Hippocampal formation (tissue), 2 donors: ENCODE measurements at places on chromosomes 16 and 17.

GRCh38 chr17:35238821-35239220, 4.1 kb upstream of the SLFN5 start:
- DNase-seq: no peak

GRCh38 chr17:65196617-65197016, 59.4 kb downstream of the RGS9 start:
- no peak for DNase-seq

DNA sequence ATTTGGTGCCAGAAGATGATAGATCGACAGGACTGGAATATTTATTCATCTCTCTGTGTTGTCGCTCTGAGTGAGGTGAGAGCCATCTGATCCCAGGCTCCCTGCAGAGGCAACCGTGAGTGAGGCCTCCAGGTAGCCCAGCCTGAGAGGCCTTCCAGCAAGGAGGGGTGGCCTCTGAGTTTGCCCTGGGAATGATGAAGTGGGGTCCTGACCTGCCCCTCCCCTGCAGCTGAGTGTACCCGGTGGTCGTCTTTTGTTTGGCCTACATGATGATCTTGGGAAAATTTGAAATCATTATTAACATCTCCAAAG, 86.4 kb downstream of the CBLN1 start:
- no peak for DNase-seq

- DNase-seq: no peak
These were observed 22.3 kb downstream of the NPTX1 start for GRCh38 chr17:80453998-80454556.

GRCh38 chr16:47958726-47959125, 197.1 kb downstream of the ABCC12 start:
- DNase-seq: no peak

GRCh38 chr17:82309656-82310570, 7.5 kb downstream of the CD7 start:
- DNase-seq: no peak

DNA sequence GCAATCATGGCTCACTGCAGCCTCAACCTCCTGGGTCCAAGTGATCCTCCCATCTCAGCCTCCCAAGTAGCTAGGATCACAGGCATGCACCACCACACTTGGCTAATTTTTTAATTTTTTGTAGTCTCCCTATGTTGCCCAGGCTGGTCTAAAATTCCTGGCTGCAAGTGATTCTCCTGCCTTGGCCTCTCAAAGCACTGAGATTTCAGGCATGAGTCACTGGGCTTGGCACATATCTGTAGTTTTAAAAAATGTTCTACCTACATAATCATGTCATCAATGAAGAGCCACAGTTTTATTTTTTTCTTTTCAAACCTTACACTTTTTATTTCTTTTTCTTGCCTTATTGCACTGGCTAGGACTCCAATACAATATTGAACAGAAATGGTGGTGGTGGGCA, 33.1 kb upstream of the COL1A1 start:
- no peak for DNase-seq

- no peak for DNase-seq
These were observed 56.0 kb downstream of the CDH13 start for GRCh38 chr16:82682767-82683166.

GRCh38 chr16:84404324-84404723, 36.0 kb downstream of the ATP2C2 start:
- no peak for DNase-seq

- no peak for DNase-seq
These were observed 7.2 kb upstream of the KIFC3 start for GRCh38 chr16:57809276-57810196.

DNA sequence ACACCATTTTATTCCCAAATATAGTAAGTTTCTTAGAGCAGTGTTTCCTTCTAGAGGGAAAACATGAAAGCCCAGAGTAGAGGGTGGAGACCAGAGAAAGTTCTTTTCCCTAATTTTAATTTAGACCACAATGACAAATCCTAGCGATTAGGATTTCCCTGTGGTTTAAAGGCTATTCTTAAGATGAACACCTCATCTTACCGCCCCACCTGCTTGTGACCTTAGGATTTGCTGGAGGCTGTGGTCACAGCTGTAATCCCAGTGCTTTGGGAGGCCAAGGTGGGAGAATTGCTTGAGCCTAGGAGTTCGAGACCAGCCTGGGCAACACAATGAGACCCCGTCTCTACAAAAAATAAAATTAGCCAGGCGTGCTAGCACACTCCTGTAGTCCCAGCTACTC, 51.1 kb downstream of the GPRC5B start:
- DNase-seq: no peak

- no peak for DNase-seq
These were observed 231.0 kb downstream of the CBLN1 start for GRCh38 chr16:49050607-49051006.

- no peak for DNase-seq
These were observed 104.6 kb downstream of the RPTOR start for GRCh38 chr17:80649200-80649644.

DNA sequence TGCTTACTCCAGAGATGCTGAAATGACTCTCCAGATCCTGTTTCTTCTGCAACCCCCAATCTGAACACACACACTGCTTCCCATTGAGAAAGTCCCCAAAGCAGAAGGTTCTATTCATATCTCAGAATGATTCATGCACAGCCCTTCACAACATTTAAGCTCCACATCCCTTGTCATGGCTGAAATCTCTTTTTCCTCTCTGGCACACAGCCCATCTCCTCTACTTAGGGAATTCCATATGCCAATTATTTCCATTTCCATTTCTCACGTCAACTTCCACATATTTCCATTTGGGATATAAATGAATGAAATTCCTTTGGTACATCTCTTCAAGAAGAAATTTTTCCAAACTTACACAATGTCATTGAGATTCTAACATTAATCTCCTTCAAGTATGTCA, 119.6 kb downstream of the CDH11 start:
- DNase-seq: no peak

DNA sequence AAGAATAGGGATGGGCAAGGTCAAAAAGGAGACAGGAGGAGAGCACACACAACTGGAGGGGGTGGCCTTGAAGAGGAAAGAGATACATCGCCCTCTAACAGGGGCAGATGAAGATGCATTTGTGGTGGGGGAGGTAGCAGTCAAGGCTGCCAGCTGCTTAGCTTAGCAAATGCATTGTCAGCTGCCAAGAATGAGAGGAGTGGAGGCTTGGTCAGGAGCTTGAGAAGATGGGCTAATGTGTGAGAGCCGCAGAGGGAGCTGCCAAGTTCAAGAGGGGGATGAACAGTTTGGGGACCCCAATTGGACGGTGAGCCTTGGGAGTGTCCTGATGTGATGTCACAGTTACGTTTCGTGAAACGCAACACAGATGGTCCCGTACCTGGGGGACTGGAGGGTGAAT, 28.9 kb upstream of the GNA13 start:
- no peak for DNase-seq

- no peak for DNase-seq
These were observed 61.1 kb upstream of the VPS4A start for GRCh38 chr16:69250081-69250480.

- DNase-seq: no peak
These were observed 200.0 kb upstream of the TBX2 start for GRCh38 chr17:61199431-61200338.

DNA sequence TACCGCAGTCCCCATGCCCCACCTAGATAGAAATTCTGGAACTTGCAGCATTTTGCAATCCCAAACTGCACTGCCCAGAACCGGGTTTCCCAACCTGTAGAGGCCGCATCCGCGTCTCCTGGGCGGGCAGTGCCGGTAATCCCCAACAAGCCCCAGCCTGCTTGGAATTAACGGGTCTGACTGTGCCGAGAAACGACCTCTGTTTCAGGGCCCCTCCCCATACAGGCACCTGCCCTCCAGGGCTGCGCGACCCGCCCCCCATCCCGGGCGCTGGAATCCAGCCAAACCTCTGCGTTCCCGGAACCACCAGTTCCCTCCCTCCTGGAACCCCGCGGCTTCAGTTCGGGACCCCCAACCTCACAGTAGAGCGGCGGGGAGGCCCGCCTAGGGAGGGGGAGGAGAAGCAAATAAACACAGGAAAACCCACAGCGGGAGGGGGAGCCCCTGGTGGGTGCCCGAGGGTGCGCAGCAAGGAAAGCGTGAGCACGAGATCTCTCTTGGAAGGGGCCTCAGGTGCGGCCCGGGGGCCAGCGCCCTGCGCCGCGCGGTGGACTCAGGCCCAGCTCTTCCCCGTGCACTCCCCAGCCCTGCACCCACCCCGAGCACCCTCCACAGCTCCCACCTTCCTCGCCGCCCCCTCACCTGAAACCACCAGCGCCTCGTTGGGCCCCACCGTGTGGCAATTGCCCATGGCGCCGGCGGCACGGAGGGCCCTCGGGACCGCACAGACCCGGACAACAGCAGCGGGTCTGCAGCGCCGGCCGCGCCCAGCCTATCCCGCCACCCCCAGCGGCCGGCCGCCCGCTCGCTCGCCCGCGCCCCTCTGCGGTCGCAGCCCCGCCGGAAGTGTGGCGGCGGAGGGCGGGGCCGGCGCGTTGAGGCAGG, at the start of gene FLOT2:
FLOT2 (minus strand) TSS at position 850 of the 885 bp plus-strand sequence; CDS start at position 691, 159 bp downstream.
- peak; percentile 64 for DNase-seq

DNA sequence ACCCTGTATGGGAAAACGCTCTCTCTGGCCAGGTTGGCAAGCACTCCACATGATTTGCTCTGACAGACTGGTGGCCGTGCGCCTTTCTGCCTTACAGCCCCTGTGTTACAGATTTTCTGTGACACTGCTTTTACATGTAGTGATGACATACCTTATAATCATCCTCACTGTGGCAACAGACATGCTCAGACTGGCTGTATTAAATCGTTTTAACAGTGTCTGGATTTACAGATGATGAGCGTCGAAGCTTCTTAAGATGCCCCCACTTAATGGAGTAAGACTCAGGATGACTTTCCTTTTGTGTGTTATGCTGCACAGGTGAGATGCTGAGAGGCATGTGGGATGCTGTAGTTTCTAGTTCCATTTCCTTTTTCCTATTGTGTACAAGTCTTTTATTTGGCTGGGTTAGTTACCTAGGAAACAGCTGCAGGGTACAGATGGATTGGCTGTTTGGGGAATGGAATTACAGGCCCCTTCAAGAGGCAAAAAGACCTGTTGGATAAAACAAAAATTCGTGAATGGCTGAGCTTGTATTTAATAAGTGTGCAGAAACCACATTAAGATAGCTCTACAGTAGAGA, 20.9 kb upstream of the VWA3A start:
- DNase-seq: no peak

- DNase-seq: no peak
These were observed 120.9 kb upstream of the CDC42EP4 start for GRCh38 chr17:73432624-73433190.

- no peak for DNase-seq
These were observed 29.0 kb downstream of the MARCHF10 start for GRCh38 chr17:62778990-62779681.

DNA sequence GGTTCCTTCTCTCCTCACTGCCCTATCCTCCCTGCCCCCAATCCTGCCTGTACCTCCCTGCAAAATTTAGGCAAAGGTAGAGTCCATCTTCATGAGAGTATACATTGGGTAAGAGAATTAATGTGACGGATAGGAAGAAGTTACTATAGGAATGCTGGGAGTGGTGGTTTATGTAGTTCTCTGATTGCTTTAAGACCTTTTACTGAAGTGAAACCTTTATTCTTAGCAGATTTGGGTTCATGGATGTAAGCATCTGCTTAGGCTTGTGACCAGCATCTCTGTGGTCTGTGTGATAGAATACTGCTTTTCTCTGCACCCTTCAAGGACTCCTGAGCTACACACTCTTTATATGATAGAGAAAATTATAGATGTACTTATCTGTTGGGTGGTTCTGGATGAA, 127.3 kb downstream of the PRKCA start:
- DNase-seq: no peak

DNA sequence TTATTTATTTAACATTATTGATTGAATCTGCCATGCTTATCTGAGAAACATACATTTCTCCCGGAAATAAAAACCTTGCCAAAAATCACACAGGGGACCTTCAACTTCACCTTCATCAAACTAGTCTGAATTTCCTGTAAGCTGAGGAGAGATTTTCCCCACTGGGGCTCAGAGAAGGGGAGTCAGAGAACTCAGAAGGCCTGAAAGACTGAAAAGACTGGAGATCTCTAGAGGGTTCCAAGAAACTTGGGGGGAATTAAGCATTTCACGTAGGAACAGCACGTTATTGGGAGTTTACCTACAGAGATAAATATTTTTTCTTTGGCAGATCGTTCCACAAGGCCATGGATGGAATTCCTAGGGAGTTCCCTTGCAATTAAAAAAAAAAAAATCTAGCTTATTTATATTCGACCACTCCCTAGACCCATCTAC, 528 bp upstream of the NOL11 start:
- no peak for DNase-seq

DNA sequence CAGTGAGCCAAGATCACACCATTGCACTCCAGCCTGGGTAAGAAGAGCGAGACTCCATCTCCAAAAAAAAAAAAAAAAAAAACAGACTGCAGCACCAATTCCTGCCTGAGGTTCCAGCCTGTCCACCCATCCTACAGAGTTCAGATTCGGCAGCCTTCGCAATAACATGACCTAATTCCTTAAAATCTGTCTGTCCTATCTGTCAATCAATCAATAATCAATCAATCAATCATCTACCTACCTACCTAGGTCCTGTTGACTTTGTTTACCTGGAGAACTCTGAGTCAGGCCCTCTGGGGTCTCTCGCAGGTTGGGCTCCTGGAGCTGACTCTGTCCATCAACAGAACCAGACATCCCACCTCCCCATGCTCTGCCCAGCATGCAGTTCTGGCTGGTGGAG, 236.7 kb downstream of the ENGASE start:
- no peak for DNase-seq

DNA sequence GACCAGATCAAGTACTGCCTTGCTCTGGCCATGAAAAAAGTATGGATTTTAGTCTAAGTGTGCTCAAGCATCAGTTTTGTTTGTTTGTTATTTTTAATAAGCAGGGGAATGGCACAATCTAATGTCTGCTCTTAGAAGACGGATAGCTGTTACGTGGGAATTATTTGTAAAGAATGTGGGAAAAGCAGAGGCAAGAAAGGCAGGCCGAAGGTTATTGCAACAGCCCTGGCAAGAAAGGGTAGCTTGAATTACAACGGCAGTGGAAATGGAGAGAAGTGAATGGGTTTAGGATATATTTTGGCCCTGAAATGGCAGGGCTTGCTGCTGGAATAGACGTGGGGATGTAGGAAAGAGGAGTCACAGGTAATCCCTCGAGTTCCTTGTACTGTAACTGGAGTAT, 987 bp upstream of the HASPIN start:
- no peak for DNase-seq

DNA sequence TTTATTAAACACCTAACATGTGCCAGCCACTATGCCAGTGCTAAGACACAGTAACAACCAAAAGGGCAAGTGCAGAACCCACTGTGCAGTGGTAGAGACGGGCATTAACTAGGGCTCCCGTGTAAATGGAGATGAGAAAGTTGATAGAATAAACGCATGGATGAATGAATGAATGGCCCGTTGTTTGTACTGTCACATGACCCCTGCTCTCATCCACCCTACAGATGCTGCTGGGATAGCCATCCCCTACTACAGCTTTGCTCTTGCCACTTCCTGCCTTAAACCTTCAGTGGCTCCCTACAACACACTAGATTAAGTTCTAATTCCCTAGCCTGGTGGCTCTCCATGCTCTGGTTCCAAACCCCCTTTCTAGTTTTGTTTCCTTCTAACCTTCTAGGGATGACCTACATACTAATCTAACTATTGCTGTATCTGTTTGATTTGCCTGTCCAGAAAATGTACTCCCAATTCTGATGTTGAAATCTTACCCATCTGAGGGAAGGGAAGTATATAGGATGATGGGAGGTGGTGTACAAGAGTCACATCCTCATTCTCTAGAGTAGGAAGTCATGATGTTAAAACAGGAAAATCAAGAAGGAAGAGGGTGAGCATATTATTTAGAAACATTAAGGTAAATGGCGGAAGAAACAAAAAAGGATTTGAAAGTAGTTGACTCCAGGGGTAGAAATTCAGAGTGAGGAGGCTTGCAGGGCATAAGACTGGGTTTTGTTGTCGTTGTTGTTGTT, 11.4 kb upstream of the TNRC6C start:
- DNase-seq: no peak

- no peak for DNase-seq
These were observed 23.0 kb downstream of the SMTNL2 start for GRCh38 chr17:4607261-4607741.
